Uterus (tissue), 4 donors: ENCODE measurements at places on chromosomes 6 and 20. TPM values are rescaled to one million over a fixed set of nuclear protein-coding genes. Genes with fewer than 3 reads are reported as not detected.
A peak's percentile ranks its signal among the peaks of the same experiment; 100 is the strongest.

- H3K4me1 ChIP-seq = no peaks in the 10 kb centered on the region
- H3K27me3 ChIP-seq = no peaks in the 10 kb centered on the region
- no peak overlapping the region for H3K4me3 ChIP-seq
- DNase-seq = no peak
- no peaks in the 10 kb centered on the region for H3K36me3 ChIP-seq
- H3K27ac ChIP-seq = no peak overlapping the region
Observed at GRCh38 chr6:112464901-112465665, 118.0 kb downstream of the RFPL4B start.

DNA sequence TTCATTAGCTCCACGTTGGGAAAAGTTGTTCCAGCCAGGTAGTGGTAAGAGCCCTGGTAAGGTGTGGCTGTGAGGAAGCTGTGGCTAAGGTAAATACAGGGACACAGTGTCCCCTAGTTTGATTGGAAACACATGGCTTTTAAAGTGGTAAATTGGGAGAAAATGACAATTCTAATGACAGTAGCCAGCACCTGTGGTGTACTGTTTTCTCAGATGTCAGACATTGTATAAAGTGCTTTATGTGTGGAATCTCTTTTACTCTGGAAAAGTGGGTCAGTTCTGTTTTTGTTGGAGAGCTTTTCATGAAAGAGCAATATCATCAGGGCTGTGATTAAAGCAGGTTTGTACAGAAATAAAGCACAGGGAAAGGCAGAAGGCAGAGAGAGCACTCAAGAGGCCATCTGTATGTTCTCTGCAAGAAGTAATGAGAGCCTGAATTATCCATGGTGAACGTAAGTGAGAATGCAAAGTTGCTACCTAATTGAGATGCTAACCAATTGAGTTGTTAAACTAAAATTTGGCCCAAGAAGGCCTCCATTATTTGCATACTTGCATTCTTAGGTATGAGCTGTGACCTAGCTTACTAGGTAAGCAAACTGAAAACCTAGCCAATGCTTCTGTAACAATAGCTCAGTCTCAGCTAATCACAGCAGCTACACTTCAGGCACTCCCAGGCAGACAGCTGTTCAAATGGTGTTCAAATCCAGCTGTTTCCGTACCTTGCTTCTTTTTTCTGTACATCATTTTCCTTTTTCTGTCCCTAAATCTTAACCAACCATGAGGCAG, 28.2 kb downstream of the MRAP2 start:
- H3K27me3 ChIP-seq = no peaks in the 10 kb centered on the region
- H3K36me3 ChIP-seq = no peaks in the 10 kb centered on the region
- H3K27ac ChIP-seq = no peak overlapping the region
- no peak overlapping the region for H3K4me3 ChIP-seq

GRCh38 chr6:43242908-43243663, at the start of gene TTBK1:
TSS of gene TTBK1 (plus strand) at chr6:43243481. CDS start at chr6:43246661, 3,180 bp downstream.
- H3K27me3 ChIP-seq = peaks cover 12% of the 10 kb centered on the region
- no peak within 1 kb of the TSS for H3K27ac ChIP-seq
- H3K4me3 ChIP-seq = no peak within 1 kb of the TSS
- peaks cover 3% of the 10 kb centered on the region for H3K4me1 ChIP-seq
- DNase-seq = no peak

DNA sequence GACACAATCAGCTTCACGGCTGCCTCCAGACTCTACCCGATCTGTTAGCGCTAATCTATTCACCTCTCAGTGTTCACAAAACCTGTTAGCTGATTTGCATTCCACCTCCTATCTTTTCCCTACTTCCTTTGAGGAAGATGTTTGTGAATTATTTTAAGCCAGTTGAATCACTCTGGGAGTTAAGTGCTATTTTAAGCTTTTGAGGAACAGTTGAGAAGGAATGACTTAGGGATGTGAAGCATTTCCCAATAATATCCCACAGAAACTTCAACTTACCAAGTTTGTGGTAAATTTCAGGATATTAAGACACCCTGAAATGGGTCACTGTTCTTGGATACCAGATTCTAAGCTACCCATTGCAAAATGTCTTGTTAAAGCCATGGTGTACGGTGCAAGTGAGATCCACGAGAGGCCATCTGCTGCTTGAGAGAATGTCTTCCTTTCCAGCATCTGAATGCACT, 145.2 kb upstream of the CITED2 start:
- H3K36me3 ChIP-seq = no peaks in the 10 kb centered on the region
- H3K27ac ChIP-seq = peak overlapping the region; percentile 68
- no peak for DNase-seq
- H3K4me1 ChIP-seq = peaks cover 5% of the 10 kb centered on the region
- H3K4me3 ChIP-seq = no peak overlapping the region

DNA sequence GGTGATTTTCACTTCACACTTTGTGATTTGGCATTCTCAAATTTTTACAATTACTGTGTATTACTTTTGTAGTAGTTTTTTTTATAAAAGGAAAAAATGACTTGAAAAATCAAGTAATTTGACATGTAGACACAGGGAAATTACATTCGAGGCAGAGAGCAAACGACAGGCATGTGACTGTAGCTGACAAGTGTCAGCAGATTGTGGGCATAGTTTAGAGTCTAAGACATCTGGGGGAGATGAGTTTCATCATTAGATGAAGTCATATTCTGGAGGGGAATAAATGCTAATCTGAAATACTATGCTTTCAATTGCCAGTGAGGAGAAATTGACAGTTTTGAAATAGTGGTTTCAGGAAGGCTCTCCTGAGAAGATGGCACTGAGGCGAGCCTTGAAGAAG, 126.0 kb downstream of the MTHFD1L start:
- H3K27ac ChIP-seq = no peak overlapping the region
- H3K4me1 ChIP-seq = no peaks in the 10 kb centered on the region
- no peak for DNase-seq
- no peaks in the 10 kb centered on the region for H3K27me3 ChIP-seq
- no peak overlapping the region for H3K4me3 ChIP-seq
- no peaks in the 10 kb centered on the region for H3K36me3 ChIP-seq

DNMT3B gene
- total RNA-seq = 0.26 TPM

- H3K4me1 ChIP-seq = no peaks in the 10 kb centered on the region
- DNase-seq = no peak
- no peak overlapping the region for H3K4me3 ChIP-seq
- H3K27me3 ChIP-seq = no peaks in the 10 kb centered on the region
Observed at GRCh38 chr6:44951253-44951747, 376.8 kb upstream of the RUNX2 start.

SIRPB1 gene
- total RNA-seq = 3.2 TPM

DNA sequence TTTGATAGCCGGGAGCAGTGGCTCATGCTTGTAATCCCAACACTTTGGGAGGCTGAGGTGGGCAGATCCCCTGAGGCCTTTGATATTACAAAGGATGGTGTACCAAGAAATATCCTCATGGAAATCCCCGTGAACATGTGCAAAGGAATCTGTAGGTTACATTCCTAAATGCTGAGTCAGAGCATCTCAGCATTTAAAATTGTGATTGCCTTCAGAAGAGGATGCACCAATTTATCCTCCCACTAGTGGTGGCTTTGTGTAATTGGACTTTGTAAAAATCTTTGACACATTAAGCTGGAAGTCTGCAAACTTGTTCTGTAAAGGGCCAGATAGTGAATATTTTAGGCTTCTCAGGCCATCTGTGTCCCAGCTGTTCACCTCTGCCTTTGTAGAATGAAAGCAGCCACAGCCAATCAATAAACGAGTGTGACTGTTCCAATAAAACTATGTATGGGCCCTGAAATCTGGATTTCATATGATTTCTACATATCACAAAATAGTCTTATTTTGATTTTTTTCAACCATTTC, 11.8 kb downstream of the TMEM14B start:
- DNase-seq = no peak
- H3K4me1 ChIP-seq = no peaks in the 10 kb centered on the region

WFDC10A gene
- not detected for total RNA-seq

DNA sequence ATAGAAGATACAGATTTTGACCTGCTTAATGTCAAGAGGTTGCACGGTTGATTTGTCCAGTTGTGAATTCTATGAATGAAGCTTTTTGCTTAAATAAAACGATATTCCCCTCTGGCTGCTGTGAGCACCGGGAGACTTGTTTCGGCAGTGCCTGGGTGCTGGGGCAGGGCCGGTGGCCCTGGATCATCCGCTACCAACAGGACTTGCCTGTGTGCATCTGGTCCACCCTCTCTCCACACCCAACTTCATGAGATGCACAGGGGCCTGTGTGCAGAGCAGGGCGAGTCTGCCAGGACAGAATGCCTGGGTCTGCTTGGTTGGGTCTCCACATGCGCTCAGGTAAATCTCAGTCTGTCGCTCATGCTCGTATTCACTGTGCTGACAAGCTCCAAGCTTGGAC, 65.5 kb downstream of the TSHZ2 start:
- no peak for DNase-seq
- H3K4me3 ChIP-seq = no peak overlapping the region
- H3K27ac ChIP-seq = no peak overlapping the region
- no peaks in the 10 kb centered on the region for H3K27me3 ChIP-seq

DPPA5 gene
- not detected for total RNA-seq

GRCh38 chr6:14075095-14075503, 42.5 kb upstream of the CD83 start:
- H3K27ac ChIP-seq = peak overlapping the region; percentile 69
- no peaks in the 10 kb centered on the region for H3K4me1 ChIP-seq
- H3K27me3 ChIP-seq = no peaks in the 10 kb centered on the region

DNA sequence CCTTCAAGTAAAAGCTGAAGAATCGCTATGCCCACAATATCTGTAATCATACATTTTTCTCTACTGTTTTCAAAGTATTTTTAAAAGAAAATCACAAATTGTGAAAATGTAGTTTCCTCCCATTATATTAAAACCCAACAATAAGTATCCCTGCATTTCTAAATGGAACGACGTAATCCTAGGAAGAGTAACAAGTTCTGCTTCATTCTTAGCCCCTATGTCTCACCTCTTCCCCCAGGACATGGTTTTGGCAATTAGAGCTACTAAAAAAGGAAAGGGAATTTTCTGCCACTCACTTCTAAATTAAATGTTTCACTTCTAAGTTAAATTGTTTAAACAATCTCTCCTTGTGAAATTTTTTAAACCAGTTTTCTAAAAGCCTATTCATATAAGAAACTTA, 47.4 kb downstream of the TBPL1 start:
- H3K4me1 ChIP-seq = no peaks in the 10 kb centered on the region
- H3K27ac ChIP-seq = no peak overlapping the region
- no peaks in the 10 kb centered on the region for H3K36me3 ChIP-seq
- no peak for DNase-seq
- H3K4me3 ChIP-seq = no peak overlapping the region

ULBP2 gene
- not detected for total RNA-seq

- no peaks in the 10 kb centered on the region for H3K36me3 ChIP-seq
- H3K4me3 ChIP-seq = no peak overlapping the region
- no peak overlapping the region for H3K27ac ChIP-seq
- H3K27me3 ChIP-seq = no peaks in the 10 kb centered on the region
Observed at GRCh38 chr6:146111881-146112450, 83.1 kb downstream of the GRM1 start.

- no peaks in the 10 kb centered on the region for H3K36me3 ChIP-seq
- H3K27me3 ChIP-seq = no peaks in the 10 kb centered on the region
- H3K4me1 ChIP-seq = no peaks in the 10 kb centered on the region
- no peak for DNase-seq
Observed at GRCh38 chr6:89921197-89921596, 26.9 kb downstream of the GJA10 start.

DNA sequence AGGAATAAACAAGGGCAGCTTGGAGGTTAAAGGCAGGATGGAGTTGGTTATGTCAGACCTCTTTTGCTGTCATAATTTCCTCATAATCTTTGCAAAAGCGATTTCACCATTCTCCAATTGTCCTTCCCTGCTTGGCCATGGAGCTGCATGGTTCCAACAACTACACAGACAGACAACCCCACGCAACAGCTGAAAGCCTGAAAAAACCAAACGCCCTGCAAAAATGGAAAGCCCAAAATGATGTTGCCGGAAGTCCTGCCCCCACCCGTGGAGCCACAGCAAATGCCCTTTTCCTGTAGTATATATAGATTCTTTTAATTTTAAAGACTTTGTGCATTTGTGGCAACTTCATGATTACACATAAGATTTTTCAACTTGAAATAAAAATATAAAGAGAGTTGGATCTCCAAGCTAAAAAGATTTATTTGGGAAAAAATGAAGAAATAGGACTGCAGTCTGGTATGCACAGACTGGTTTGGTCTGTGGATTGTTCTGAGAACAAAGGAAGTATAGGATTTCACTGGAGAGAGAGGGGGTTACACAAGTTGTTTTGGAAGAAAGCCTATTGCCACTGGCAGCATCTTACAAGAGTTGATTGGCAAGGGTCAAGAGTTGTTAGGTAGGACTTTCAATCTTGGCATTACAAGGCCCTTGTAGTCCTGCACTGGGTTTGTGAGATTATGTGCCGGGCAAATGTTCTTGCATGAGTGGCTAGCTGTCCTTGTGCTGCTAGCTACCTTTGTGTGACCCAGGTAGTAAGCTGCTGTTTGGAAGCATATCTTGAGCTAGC, 190.0 kb downstream of the C6orf118 start:
- no peaks in the 10 kb centered on the region for H3K36me3 ChIP-seq
- no peak for DNase-seq
- no peak overlapping the region for H3K27ac ChIP-seq
- H3K4me3 ChIP-seq = no peak overlapping the region
- H3K4me1 ChIP-seq = no peaks in the 10 kb centered on the region

GRCh38 chr6:147381712-147382111, 126.8 kb upstream of the SAMD5 start:
- no peaks in the 10 kb centered on the region for H3K4me1 ChIP-seq
- no peaks in the 10 kb centered on the region for H3K36me3 ChIP-seq
- no peak for DNase-seq
- H3K27ac ChIP-seq = no peak overlapping the region
- H3K4me3 ChIP-seq = no peak overlapping the region

- no peaks in the 10 kb centered on the region for H3K27me3 ChIP-seq
- no peak for DNase-seq
- H3K27ac ChIP-seq = no peak overlapping the region
Observed at GRCh38 chr6:88585276-88585692, 378.1 kb downstream of the RNGTT start.

GRCh38 chr20:7693761-7694160, 246.5 kb downstream of the HAO1 start:
- peaks cover 7% of the 10 kb centered on the region for H3K4me1 ChIP-seq
- H3K27ac ChIP-seq = no peak overlapping the region
- H3K36me3 ChIP-seq = no peaks in the 10 kb centered on the region
- DNase-seq = no peak
- H3K27me3 ChIP-seq = no peaks in the 10 kb centered on the region

GRCh38 chr20:43558412-43559146, at the start of gene SGK2:
TSS of gene SGK2 (plus strand) at chr20:43559027. CDS start at chr20:43566496, 7,469 bp downstream.
- H3K27ac ChIP-seq = no peak within 1 kb of the TSS
- H3K27me3 ChIP-seq = no peaks in the 10 kb centered on the region
- DNase-seq = no peak
- no peaks in the 10 kb centered on the region for H3K4me1 ChIP-seq
- no peaks in the 10 kb centered on the region for H3K36me3 ChIP-seq
- H3K4me3 ChIP-seq = no peak within 1 kb of the TSS
